ENCODE measurements at places on chromosomes 1 and 21. TPM values are rescaled to one million over a fixed set of nuclear protein-coding genes. Genes with fewer than 3 reads are reported as not detected.

Gene COL11A1
- total RNA-seq, result 264 TPM

Gene AIRE
- total RNA-seq, result not detected

Gene PYHIN1
- not detected for total RNA-seq

Gene TXNIP
- total RNA-seq, result 50.3 TPM

Gene PPIAL4G
- total RNA-seq, result not detected

Gene LRRC41
- 167 TPM for total RNA-seq

Gene RNU1-3
- under 0.01 TPM for total RNA-seq

Gene PRRX1
- total RNA-seq, result 1,001 TPM

Gene CA6
- total RNA-seq, result not detected

Gene S100A13
- 71.1 TPM for total RNA-seq

Gene COL6A1
- total RNA-seq, result 6,263 TPM

Gene SERPINC1
- not detected for total RNA-seq

Gene TAS1R1
- 0.49 TPM for total RNA-seq

Gene EXTL1
- total RNA-seq, result 2.3 TPM

Gene CHI3L1
- total RNA-seq, result 2.7 TPM

Gene MAP3K21
- 0.36 TPM for total RNA-seq

Gene GSTM2
- total RNA-seq, result 31.9 TPM

Gene OR2L2
- not detected for total RNA-seq

Gene SPRR5
- not detected for total RNA-seq

Gene S100A4
- 874 TPM for total RNA-seq

Gene PRDX1
- 323 TPM for total RNA-seq

Gene GBP6
- 0.16 TPM for total RNA-seq

Gene KCNN3
- total RNA-seq, result not detected

Gene C2CD2
- 14.9 TPM for total RNA-seq

Gene SPRR2G
- not detected for total RNA-seq

Gene ANKRD65
- total RNA-seq, result 0.81 TPM

Gene ACTN2
- 0.65 TPM for total RNA-seq

Gene FAM72D
- total RNA-seq, result not detected

Gene MAP10
- 3.4 TPM for total RNA-seq

Gene GNAT2
- not detected for total RNA-seq

Gene LIPI
- total RNA-seq, result not detected

Gene CELF3
- not detected for total RNA-seq

Gene WDR64
- total RNA-seq, result not detected

Gene PIK3R3
- total RNA-seq, result 7.5 TPM

Gene TRAF5
- 20.4 TPM for total RNA-seq

Gene ACBD3
- 106 TPM for total RNA-seq

Gene RORC
- 0.12 TPM for total RNA-seq

Gene CHODL
- total RNA-seq, result 0.16 TPM

Gene FCMR
- total RNA-seq, result 0.32 TPM

Gene CFHR1
- 0.16 TPM for total RNA-seq

Gene TMEM52
- total RNA-seq, result 0.65 TPM

Gene TMOD4
- 1.6 TPM for total RNA-seq

Data from hair follicle dermal papilla cell (primary cell).